ENCODE measurements at places on chromosomes 16 and 17.
A peak's percentile ranks its signal among the peaks of the same experiment; 100 is the strongest.

DNA sequence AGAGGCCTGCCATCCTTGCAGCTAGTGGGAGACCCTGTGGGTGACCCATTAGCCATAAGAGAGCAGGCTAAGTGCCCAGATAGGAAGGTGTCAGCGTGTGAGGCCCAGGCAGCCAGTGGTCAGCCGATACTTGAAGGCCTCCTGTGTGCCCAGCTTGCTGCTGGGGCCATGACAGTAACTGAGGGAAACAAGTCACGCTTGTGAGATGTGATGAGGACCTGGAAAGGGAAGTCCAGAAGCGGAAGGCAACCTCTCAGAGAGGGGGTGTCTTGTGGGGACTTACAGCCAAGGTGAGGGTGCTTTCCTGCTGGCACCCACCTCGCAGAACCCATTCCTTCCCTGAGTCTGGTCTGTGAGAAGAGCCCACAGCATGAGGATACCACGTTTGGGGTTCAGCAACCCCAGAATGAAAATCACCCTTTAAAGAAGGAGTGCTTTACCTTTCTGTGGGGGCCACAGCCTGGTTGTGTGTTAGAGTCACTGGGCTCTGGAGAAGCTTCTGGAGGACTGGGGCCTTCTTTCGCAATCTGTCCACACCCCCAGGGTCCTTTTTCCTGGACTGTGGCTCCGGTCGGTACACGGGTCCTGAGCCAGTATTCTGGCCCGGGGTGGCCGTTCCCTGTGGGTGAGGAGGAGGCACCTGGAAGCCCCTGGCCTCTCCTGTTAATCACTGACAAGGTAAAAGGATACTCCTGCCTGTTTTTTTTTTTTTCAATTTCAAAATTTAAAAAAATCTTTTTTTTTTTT, 53.9 kb downstream of the PLCG2 start:
- H3K4me1 ChIP-seq = no peaks in the 10 kb centered on the region
- no peaks in the 10 kb centered on the region for H3K36me3 ChIP-seq
- no peak overlapping the region for H3K27ac ChIP-seq

DNA sequence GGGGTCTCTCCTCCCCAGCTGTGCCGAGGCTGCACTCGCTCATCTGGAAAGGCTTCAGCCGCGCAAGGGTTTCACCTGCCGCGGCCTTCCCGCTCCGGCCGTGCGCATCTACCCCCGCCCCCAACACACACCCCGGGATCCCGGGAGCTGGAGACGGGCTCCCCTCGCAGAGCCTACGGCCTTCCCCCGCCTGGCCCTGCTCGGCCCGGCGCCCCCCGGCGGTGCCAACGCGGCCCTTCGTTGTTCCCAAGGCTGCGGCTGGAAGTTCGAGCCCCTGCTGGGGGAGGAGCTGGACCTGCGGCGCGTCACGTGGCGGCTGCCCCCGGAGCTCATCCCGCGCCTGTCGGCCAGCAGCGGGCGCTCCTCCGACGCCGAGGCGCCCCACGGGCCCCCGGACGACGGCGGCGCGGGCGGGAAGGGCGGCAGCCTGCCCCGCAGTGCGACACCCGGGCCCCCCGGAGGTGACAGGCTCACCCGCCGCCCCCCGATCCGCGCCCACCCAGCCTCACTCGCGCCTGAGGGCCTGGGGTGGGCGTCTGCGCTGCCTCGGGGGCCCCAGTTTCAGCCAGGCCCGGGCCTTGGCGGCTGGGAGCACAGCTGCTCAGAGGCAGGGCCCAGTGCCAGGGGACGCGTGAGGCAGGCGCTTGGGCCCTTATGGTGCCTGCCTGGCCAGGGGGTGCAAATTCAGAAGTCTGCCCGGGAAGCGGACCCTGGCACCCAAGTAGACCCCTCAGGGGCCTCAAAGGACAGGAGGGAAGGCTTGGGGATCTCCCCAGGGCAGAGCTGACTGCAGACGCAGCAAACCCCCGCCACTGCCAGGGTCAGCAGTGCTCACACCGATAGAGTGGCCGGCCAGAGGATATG, 11.2 kb downstream of the GALK1 start:
- no peaks in the 10 kb centered on the region for H3K27me3 ChIP-seq
- H3K27ac ChIP-seq = no peak overlapping the region
- DNase-seq = no peak
- peak overlapping the region; percentile 71 for H3K4me3 ChIP-seq

- no peak overlapping the region for H3K4me3 ChIP-seq
- H3K4me1 ChIP-seq = no peaks in the 10 kb centered on the region
- no peaks in the 10 kb centered on the region for H3K27me3 ChIP-seq
Observed at GRCh38 chr17:75557852-75558665, 29.5 kb upstream of the MYO15B start.

GRCh38 chr17:18191967-18192366, 8.3 kb downstream of the ALKBH5 start:
- DNase-seq = no peak
- H3K27ac ChIP-seq = peak overlapping the region; percentile 63
- H3K27me3 ChIP-seq = no peaks in the 10 kb centered on the region
- H3K4me3 ChIP-seq = no peak overlapping the region

Data from ascending aorta (tissue), 2 donors.